ENCODE measurements at places on chromosomes 11 and 22.

DNA sequence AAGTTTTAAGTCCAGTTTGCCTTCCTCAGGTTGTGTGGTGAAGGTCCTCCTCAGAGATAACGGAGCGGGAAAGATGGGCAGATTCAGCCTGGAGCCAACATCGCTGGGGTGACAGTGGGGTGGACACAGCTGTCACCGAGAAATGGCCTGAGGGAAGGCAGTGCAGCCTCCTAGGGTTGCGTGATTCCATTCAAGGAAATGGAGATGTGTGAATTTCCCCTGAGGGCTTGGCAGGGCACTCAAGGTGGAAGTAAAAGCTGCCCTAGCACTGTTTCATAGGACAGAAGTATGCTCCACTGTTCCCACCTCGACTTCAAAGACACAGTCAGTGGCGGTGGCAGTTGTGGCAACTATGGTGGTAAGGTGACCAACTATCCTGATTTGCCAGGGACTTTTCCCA lies 15.4 kb upstream of the CAT start:
- DNase-seq, result no peak

GRCh38 chr11:11845071-11845470 lies 3.3 kb downstream of the USP47 start:
- DNase-seq, result no peak

DNA sequence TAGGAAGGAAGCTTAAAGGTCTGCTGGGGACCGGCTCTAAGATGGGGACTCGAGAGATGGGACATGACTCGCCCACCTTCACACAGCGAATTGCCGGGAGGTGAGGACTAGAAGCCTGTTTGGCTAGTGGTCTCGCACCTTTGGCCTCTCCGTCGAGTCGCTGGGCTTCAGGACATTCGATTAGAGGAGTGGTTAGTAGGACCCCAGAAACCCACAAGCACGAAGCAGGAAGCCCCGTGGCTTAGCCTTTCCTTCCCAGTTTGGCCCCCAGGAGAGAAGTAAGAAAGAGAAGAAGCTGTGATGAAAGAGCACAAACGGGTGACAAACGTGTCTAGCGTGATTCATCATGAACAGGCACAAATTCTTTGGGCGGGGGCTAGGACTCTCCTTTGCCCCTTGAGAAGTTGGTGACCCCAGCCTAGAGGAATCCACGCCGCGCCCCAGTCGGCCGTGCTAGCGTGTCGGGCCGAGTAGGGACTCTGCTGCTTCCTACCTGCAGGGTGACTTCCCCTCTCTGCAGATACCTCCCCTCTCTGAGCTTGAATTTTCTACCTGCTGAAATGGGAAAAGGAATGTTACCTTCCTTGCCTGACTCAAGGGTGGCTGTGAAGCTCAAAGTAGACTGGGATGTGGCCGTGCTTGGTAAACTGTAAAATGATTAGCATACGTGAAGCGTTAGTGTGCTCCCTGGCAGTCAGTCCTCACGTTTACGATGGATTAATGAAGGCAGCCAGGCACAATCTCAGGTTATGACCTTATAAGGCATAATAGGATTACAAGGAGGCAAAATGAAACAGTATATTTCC lies 1.1 kb upstream of the ADM start:
- peak; percentile 39 for DNase-seq

DNA sequence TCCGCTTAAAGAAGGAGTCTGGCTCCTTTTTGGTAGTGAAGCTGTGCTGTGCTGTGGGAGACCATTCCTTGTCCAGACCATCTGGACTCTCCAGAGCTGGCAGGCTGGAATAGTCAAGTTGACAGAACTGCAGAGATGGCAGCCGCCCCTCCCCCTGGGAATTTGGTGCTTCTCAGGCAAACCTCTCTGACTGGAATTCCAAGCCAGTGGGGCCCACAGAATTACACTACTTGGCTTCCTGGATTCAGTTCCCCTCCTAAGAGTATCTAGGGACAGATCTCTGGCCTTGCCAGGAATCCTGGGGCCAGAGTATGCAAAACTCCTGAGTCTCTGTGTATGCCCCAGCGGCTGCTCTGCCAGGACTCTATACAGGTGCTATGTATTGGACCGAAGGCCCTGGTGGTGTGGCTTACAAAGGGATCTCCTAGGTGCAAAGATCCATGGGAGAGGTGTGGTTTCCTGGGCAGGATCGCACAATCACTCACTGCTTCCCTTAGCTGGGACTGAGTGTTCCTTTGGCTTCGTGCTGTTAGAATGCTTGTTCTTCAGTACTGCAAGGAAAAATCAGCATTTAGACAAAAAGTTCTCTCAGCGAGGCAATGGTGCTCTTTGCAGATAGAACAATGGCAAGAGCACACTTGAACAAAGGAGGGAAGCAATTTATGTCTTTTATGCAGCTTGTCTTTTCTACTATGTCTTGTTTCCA lies 86.8 kb downstream of the PRMT3 start:
- DNase-seq, result no peak

DNA sequence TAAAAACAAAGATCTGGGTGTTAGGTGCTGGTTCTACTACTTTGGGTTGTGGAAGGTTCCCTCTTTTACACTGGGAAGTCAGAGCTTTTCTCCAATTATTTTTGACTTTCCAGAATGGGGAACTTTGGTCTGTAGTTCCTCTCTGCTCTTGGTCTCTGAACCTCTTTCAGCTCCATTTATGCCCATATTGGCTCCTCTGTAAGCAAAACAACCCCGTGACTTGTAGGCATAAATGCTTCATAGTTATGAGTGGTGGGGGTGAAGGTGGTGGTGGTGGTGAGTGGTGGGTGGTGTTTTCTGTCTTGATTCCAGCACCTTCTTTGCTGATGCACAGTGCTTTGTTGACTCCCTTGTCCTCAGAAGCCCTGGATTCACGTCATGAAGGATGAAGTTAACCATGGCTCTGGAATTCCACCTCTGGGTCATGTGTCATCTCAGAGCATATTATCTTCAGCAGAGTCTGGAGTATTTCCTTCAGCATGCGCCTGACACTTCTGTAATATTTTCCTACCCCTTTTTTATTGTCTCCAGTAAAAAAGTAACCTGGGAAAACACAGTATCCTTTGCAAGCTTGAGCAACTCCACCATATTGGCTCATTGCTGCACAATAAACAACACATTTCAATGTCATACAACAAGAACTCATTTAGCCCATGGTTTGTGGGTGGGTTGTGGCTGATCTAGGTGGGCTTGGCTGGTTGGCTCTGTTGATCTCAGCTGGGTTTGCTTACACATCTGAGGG lies 24.1 kb upstream of the GRK3 start:
- DNase-seq, result no peak

GRCh38 chr11:2128511-2129307 lies 10.5 kb downstream of the IGF2 start:
- no peak for DNase-seq

All from head of caudate nucleus (tissue), 42 donors.